H9 (cell line): ENCODE measurements at places on chromosomes 3 and 15. TPM values are rescaled to one million over a fixed set of nuclear protein-coding genes. Genes with fewer than 3 reads are reported as not detected.

GRCh38 chr15:56869573-56869972, 48.9 kb upstream of the TCF12 start:
- peaks cover 2% of the 10 kb centered on the region; the same call in 1 of the 2 replicates for H3K4me1 ChIP-seq
- H3K36me3 ChIP-seq, result no peaks in the 10 kb centered on the region
- H3K4me3 ChIP-seq, result no peak overlapping the region
- DNase-seq, result no peak

DNA sequence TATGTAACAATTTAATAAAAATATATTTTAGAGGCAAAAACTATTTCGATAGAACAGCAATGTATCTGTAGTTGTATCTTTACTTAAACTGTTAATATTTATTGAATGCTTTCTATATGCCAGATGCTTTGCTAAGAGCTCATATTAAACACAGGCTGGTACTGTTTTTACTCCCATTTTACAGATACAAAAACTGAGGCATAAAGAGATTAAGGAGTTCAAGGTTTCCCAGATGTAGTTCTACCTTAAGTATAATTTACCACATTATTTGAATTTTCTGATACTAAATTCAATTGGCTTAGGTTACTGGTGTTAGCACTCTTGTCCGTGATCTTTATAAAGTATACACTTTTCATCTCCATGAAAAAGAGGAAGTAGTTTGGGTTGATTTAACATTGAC, 149.8 kb downstream of the ROBO2 start:
- no peak overlapping the region for H3K27ac ChIP-seq
- H3K4me3 ChIP-seq, result no peak overlapping the region
- no peaks in the 10 kb centered on the region for H3K27me3 ChIP-seq
- DNase-seq, result no peak
- H3K4me1 ChIP-seq, result no peaks in the 10 kb centered on the region; the same call in 1 of the 2 replicates
- no peaks in the 10 kb centered on the region for H3K36me3 ChIP-seq

- H3K36me3 ChIP-seq, result no peaks in the 10 kb centered on the region
- H3K27ac ChIP-seq, result no peak overlapping the region
- DNase-seq, result no peak
- H3K27me3 ChIP-seq, result no peaks in the 10 kb centered on the region
Observed at GRCh38 chr3:161336661-161337060, 34.7 kb downstream of the SPTSSB start.

DNA sequence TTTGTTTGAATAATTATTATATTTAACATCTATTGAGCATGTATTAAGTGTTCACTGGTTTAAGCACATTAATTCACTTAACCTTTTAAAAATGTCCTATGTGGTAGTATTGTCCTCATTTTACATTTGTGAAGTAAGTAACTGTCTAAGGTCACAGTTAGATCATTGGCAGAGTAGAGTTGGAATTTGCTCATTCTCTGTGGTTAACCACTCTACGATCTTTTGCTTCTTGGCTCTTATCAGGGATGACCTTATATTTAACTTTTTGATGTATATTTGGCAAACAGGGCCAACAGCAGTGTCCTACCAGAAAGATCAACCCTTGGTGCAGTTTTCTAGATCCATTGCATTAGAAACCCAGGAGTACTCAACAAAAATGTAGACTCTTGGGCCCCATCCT, 34.0 kb downstream of the PXK start:
- no peak for DNase-seq
- no peak overlapping the region for H3K27ac ChIP-seq
- H3K4me3 ChIP-seq, result no peak overlapping the region

DNA sequence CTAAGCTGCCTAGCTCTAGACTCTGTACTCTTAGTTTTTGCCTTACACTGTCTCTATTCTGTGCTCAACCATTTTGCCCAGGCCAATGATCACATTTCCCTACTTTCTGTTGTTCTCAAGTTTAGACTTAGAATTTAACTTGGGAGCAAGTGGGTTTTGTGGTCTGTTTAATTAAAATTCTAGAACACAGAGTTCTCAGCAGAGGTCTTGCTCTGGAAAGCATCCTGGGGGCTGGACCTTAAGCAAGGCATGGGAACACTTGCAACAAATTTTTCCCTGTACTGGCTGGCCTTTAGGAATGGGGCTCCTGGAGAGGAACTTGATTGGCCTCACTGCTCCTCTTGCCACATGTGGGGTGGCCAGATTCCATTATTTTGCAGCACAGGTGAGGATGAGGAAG, 236.3 kb upstream of the LRTM1 start:
- H3K4me3 ChIP-seq, result no peak overlapping the region
- DNase-seq, result no peak
- H3K27me3 ChIP-seq, result no peaks in the 10 kb centered on the region
- H3K27ac ChIP-seq, result no peak overlapping the region
- no peaks in the 10 kb centered on the region for H3K36me3 ChIP-seq

KLF15 gene
- 10.8 and 11.4 TPM in 2 replicates for total RNA-seq

DNA sequence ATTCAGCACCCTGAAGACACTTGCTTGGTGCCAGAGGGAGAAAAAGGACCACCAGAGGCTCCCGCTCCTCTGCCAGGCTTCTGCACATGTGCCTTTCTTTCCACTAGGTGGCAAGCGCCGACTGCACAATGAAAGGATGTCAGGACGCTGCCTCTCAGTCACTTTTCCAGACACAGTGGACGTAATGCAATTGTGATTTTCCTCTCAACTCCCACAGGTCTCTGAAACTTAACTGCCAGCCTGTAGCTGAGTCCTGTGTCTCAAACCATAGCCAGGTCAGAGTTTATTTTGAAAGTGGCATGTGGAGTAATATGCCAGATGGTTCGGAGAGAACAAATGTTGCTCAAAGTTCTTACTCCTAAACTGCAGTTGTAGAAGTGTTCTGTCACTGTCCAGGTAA, 162.9 kb downstream of the ITPR1 start:
- no peaks in the 10 kb centered on the region for H3K36me3 ChIP-seq
- H3K27me3 ChIP-seq, result no peaks in the 10 kb centered on the region
- DNase-seq, result peak; percentile 82

WWTR1 gene
- total RNA-seq, result 24.4 and 24.8 TPM in 2 replicates

- DNase-seq, result no peak
- H3K27ac ChIP-seq, result peak overlapping the region; percentile 37
- no peak overlapping the region for H3K4me3 ChIP-seq
- H3K4me1 ChIP-seq, result peaks cover 14% of the 10 kb centered on the region
- peaks cover 35% of the 10 kb centered on the region for H3K36me3 ChIP-seq
- no peaks in the 10 kb centered on the region for H3K27me3 ChIP-seq
Observed at GRCh38 chr15:77483425-77484140, 62.9 kb downstream of the HMG20A start.

DNA sequence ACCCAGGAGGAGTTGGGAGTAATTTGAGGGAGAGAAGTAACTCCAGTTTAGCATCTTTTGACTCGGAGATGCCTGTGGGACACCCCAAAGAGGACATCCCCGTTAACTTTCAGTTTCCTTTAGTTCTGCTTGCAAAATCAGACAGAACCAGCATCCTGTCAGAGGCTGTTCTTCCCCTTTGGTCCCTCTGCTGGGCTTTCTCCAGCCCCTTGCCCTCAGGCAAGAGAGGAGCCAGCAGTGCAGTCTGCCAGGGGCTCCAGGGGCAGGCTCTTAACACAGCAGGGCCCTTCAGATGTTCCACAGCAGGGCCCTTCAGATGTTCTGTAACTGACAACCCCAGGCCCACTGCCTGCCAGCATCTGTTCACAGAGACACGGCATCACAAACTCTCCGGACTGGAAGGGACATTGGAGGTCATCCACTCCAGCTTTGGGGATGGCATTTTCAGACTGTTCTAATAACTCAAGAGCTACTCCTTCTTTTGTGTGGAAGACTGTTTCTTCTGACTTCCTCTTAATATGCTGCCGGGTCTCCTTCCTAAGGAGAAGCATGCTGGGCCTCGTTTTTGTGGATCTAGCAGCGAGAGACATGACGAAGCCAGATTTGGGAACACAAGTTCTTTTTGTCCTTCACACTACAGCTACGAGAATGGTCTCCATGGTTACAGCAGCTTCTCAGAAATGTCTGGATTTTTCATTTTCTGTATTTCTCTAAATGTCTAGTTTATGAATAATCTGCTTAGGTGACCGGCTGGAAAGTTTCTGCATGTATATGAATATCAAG, 51.9 kb downstream of the KY start:
- H3K4me1 ChIP-seq, result no peaks in the 10 kb centered on the region
- no peaks in the 10 kb centered on the region; the same call in 1 of the 2 replicates for H3K27me3 ChIP-seq
- no peak overlapping the region for H3K4me3 ChIP-seq
- no peaks in the 10 kb centered on the region for H3K36me3 ChIP-seq
- no peak for DNase-seq
- H3K27ac ChIP-seq, result no peak overlapping the region

SOX2 gene
- 307 and 316 TPM in 2 replicates for total RNA-seq

- H3K4me1 ChIP-seq, result no peaks in the 10 kb centered on the region
- DNase-seq, result peak; percentile 25
- H3K4me3 ChIP-seq, result no peak overlapping the region
- H3K27ac ChIP-seq, result no peak overlapping the region
Observed at GRCh38 chr15:69595009-69595791, 142.6 kb downstream of the RPLP1 start.

GRCh38 chr15:71592203-71592602, 218.2 kb upstream of the NR2E3 start:
- DNase-seq, result no peak
- H3K36me3 ChIP-seq, result peaks cover 17% of the 10 kb centered on the region
- H3K27ac ChIP-seq, result no peak overlapping the region
- no peak overlapping the region for H3K4me3 ChIP-seq

- no peak overlapping the region for H3K27ac ChIP-seq
- no peak overlapping the region for H3K4me3 ChIP-seq
Observed at GRCh38 chr15:62046078-62046743, 14.0 kb downstream of the VPS13C start.

DNA sequence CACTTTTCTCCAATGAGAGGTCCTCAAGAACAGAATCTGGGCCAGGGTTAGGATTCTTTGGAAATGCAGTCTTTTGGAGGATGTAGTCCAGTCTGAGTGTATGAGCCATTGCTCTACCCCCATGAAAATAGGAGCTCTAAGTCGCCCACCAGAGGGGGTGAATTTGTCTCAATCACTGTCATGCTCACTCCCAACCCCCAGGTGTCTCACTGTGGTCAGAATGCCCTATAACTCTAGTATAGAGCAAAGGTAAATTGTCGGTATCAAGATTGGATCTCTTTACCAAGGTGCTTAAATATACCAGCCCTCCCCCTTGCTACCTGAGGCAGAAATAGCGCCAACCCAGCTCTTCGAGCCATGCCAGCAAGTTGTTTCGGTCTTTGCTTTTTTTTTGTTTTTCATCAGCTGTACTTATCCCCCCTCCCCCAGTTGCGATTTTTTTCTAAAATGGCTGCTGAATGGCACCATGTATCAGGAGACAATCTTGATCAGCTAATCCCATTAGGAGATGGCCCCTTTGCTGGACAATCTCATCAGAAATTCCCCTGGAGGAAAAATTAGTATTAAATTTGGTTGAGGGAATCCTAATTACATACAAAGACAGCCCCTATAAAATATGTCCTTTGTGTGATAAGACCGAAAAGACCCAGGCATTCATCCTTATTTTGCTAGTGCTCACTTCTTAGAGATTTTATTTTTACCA, 130.7 kb downstream of the EBLN2 start:
- no peak overlapping the region; the same call in 1 of the 2 replicates for H3K4me3 ChIP-seq
- no peak overlapping the region for H3K27ac ChIP-seq
- no peaks in the 10 kb centered on the region for H3K4me1 ChIP-seq
- H3K36me3 ChIP-seq, result peaks cover 5% of the 10 kb centered on the region; the same call in 2 of the 3 replicates
- no peaks in the 10 kb centered on the region for H3K27me3 ChIP-seq

AVEN gene
- 16.1 and 18.3 TPM in 2 replicates for total RNA-seq

TMEM158 gene
- total RNA-seq, result 29.1 and 30.3 TPM in 2 replicates

DNA sequence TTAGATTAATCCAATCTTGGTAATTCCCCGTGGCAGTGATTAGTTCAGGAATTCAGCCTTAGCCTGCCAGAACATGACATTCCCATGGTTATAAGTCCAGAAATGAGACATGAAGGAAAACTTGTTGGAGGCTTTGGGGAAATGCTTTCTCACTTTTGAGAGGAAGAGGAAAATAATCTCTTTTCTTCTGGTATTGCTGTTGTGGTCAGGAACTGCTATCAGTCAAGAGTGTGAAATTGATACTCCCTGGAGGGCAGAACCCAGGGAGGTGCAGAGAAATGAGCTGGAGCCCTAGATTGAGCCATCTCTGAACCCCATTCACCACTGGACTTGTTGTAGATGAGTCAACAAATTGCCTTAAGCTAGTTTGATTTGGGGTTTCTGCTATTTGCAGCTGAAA, 38.6 kb upstream of the APH1B start:
- no peaks in the 10 kb centered on the region for H3K4me1 ChIP-seq
- H3K36me3 ChIP-seq, result peaks cover 28% of the 10 kb centered on the region
- H3K4me3 ChIP-seq, result no peak overlapping the region
- H3K27ac ChIP-seq, result no peak overlapping the region

- H3K27me3 ChIP-seq, result no peaks in the 10 kb centered on the region
- H3K36me3 ChIP-seq, result no peaks in the 10 kb centered on the region
- H3K27ac ChIP-seq, result no peak overlapping the region
- peaks cover 8% of the 10 kb centered on the region; the same call in 1 of the 2 replicates for H3K4me1 ChIP-seq
Observed at GRCh38 chr15:85394554-85395333, 14.3 kb downstream of the AKAP13 start.
